ENCODE measurements at places on chromosomes 1 and 21.

GRCh38 chr1:18037651-18038050 is 69.9 kb upstream of the IGSF21 start:
- no peak for DNase-seq

- DNase-seq, result no peak
Observed at GRCh38 chr21:38979271-38980121, 173.8 kb downstream of the ETS2 start.

DNA sequence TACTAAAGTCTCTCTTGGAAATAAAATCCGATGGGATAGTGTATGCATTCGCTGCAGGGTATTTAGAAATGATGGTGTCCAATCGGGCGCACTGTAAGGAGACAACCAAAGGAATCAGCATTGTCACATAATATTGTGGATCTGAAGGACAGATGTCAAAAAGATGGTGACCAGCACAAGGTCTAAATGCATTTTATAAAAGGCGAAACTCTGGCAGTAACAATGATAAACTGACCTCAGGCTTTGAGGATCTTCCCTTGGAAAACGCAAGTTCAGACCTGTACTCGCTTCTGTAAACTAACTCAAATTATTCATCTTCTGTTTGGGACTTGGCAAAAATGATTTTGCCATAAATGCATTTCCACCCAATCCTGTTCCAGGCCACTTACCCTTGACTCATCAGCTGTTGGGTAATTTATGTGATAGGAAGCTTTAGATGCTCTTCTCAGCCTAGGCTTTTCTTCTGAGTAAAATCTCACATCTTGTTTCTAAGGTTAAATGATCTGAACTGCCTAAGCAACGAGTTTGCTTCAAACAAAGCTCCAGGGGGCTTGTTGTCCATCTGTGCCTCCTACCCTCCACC is 33.8 kb downstream of the STPG1 start:
- no peak for DNase-seq

GRCh38 chr1:109530457-109531087 is 9.1 kb upstream of the GPR61 start:
- no peak for DNase-seq

- DNase-seq, result no peak
Observed at GRCh38 chr21:44702973-44703730, 6.2 kb downstream of the KRTAP10-12 start.

- no peak for DNase-seq
Observed at GRCh38 chr1:92843046-92843423, 11.2 kb downstream of the RPL5 start.

All from retinal pigment epithelial cell (primary cell).